Cerebellum (tissue), 4 donors: ENCODE measurements at places on chromosomes 7 and 10.

GRCh38 chr10:132870426-132870825, 71.9 kb downstream of the CFAP46 start:
- no peak for DNase-seq

DNA sequence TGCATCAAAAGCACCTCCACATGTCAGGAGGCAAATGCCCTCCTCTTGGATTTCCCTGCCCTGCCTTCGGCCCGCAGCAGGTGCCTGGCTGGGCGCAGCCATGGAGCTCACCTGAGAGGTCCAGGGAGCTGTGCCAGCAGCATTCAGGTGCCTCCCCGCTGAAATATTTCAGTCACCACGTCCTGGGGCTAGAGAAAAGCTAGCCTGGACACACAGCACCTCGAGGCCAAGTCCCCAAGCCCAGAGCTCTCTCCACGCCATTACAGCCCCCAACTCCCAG, 102.7 kb downstream of the MAD1L1 start:
- DNase-seq, result no peak

DNA sequence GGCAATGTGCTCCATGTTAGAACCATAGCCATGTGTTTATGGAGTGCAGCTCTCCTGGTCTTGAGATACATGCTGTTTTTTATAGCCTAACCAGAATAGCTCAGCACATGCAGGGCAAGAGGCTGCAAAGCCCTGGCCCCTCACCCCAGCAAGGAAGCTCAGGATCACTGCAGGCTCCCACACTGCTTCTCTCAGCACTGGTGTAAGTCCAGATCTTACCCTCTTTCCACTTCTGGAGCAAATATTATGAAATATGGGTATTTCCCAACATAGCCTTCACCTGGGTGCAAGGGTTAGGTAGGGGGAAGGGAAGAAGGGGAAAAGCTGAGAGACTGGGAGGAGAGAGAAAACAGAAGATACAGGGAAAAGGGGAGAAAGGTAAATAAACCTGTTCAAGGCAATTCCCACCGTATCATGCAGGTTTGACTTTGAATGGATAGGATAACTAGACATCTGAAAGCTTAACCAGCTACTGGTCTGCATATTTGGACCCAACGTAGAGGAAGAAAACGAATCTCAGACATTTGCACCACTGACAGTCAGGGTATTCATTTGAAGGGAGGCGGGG, 19.7 kb downstream of the SKIDA1 start:
- DNase-seq, result no peak

DNA sequence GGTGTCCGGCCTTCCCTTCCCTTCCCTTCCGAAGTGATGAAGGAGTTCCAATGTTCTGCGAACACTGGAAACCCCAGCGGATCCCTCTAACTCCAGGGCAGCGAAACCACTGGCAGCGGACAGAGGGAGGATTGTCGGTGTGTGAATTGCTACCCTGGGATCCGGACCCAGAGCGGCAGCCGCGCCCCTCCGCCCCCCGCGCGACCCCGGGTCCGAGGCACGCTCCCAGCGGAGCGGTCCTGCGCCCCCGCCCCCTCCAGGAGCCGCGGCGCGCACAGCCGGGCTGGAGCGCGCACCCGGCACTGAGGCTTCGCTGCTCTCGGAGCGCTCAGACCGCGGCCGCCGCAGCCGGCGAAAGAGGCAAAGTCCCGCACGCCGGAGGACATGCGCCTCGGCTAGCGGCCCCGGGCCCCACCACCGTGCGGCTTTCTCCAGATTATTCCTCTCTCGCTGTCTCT, at the start of gene PTPRZ1:
Gene PTPRZ1 (plus strand): TSS at position 331 of the 458 bp plus-strand sequence. CDS start 339 bp downstream, outside the sequence.
- DNase-seq, result peak; percentile 16

GRCh38 chr10:3295582-3296151, 123.1 kb upstream of the PITRM1 start:
- no peak for DNase-seq

- DNase-seq, result no peak
Observed at GRCh38 chr7:20199015-20199737, 18.0 kb downstream of the MACC1 start.

- no peak for DNase-seq
Observed at GRCh38 chr10:124165311-124165710, 71.9 kb upstream of the CHST15 start.

GRCh38 chr10:48657416-48657815, 27.3 kb upstream of the WDFY4 start:
- no peak for DNase-seq

- no peak for DNase-seq
Observed at GRCh38 chr7:139743967-139744767, 33.6 kb downstream of the HIPK2 start.

- DNase-seq, result peak; percentile 72
Observed at GRCh38 chr7:132575419-132575981, 770 bp downstream of the PLXNA4 start.

DNA sequence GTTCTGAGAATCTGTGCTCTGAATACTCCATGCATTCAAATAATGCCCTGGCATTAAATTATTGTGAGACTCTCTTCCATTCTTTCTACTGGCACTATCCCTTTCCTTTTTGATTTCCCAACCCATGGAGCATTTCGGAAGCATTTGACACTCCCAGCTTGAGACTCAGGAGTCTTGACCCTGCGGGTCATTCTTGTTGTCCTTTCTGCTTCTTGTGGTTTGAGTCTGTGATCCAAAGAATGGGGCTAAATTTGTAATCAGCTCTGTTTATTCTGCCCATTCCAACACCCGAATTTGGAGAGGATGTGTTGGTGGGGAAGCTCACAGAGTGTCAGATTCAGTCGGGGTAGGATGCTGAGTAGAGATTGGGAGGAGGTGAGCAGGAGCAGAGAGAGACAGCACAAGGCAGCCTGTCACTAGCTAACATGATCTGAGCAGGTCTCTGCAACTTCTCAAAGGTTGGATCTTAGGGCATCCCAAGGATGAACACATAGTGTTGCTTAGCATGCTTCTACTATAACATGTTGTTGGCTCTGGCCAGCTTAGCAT, 80.4 kb upstream of the BMPER start:
- DNase-seq, result no peak

DNA sequence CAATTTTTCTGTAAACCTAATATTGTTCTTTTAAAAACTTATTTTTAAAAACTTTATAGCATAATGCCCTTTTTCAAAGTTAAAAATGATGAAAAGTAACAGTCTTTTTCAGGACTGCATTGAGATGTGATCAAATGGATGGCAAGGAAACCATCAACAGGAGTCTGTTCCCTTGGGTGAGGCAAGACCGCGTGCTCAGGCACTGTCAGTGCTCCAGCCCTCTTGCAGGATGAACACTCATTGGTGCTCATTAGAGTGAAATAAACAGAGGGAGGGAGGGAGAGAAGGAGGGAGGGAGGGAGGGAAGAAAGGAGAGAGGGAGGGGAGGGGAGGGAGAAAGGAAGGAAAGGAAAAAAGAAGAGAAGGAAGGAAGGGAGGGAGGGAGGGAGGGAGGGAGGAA, 145.7 kb upstream of the CHST15 start:
- no peak for DNase-seq

- no peak for DNase-seq
Observed at GRCh38 chr7:116576350-116577319, 51.8 kb downstream of the CAV1 start.

- peak; percentile 45 for DNase-seq
Observed at GRCh38 chr10:59240582-59241183, 64.2 kb downstream of the PHYHIPL start.
